Myocyte (in vitro differentiated cells): ENCODE measurements at places on chromosomes 12 and 14.

DNA sequence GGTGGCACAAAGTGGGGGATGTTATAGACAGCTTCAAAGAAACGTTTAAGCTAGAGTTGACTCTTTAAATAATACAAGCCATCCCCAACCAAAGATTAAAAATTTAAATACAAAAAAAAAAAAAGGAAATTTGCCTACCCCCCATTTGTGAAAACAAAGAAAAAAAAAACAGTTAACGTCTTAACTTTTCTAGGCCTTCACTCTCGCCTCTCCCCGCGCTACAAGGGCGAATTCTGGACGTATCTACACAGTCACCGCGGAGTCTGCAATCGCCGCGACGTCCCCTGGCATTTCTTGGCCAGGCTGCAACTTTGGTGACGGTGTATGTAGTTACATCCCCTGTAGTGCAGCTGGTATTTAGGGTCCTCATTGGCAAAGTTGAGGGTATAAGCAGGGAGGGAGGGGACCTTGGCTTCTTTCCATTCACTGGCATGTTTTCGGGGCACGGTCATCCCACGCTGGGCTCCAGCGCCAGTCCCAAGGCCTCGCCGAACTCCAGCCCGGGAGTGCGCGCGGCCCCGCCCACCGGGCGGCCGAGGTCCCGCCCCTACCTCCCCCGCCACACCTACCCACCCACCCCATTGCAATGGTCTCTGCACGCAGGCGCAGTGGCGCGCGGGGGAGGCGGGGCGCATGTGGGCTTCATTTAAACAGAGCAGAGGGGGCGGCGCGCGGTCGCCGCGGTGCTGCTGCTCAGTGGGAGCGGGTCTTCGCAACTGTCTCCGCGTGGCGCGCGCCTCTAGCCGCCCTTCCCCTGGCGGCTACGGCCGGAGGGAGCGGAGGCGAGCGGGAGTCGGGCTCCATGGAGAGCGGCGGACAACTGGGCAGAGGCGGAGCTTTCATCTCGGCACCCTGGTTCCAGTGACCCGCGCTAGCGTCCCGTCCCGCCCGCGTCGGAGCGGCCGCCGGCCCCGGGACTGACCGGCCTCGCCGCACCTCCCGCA lies at the start of gene NUDT4:
TSS of gene NUDT4 (plus strand) at position 674 of the 944 bp plus-strand sequence. CDS start 398 bp downstream, outside the sequence.
- peak; percentile 96 for DNase-seq

DNA sequence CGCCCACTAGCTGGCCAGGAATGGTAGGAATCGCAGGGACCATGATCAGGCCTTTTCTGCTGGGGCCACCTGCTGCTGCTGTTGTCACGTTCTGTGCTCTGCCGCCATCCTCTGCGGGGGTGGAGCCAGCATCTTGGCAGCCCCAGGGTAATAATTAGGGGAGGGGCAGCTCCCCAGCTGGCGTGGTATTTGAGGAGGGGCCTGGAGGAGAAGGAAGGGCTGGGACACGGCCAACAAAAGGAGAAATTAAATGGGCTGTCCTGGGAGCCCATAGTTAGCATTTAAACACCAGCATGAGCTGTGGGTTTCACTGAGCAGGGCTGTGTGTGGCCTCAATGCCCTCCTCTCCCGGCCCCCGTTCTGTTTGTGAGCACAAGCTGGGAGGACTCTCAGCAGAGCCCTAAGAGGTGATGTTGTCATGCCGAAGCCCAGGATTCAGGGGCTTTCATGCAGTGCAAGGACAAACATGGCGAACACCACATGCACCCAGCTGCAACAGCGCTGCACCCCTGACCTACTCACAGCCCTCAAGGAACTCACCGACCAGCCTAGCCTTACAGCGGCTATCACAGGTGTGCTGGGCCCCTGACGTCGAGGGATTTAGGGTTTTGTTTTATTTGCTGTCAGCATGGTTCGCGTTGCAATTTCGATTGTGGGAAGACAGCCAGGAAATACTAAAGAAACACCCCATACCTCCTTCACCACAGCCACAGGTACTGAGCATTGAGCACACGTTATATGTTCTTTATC lies 324.3 kb downstream of the CACNA1C start:
- no peak for DNase-seq

DNA sequence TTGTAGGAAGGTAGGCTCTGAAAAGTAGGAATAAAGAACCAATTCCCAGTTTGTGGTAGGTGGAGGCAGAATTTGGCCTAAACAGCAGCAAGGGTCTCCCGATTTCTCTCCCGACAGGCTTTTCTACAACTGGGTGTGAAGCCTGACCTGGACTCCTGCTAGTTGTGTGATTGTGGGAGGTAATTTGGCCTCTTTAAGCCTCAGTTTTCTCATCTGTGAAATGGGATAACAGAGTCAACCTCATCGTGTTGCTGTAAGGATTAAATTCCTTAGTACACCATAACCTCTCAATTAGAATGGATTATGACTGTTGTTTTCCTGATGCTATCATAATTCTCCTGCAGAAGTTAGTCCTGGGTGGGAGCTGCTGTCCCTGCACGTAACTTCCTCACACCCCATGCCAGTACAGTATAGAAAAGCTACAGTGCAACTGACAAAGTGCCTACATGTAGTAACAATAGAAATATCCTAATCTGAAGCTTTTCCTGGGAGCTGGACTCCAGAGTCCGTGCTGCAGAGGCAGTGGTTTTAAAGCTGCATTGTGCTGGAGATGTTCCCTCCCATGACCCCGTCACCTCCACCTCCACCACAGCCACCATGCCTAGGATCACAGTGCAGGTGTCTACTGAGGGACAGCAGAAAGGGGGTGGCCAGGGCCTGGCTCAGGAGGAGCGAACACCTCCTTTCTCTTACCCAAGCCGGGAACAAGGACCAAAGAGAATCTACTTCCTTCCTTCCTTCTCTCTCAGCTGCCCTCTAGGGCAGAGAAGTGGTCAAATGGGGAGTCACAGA lies 76.5 kb downstream of the FBXL14 start:
- DNase-seq = no peak

DNA sequence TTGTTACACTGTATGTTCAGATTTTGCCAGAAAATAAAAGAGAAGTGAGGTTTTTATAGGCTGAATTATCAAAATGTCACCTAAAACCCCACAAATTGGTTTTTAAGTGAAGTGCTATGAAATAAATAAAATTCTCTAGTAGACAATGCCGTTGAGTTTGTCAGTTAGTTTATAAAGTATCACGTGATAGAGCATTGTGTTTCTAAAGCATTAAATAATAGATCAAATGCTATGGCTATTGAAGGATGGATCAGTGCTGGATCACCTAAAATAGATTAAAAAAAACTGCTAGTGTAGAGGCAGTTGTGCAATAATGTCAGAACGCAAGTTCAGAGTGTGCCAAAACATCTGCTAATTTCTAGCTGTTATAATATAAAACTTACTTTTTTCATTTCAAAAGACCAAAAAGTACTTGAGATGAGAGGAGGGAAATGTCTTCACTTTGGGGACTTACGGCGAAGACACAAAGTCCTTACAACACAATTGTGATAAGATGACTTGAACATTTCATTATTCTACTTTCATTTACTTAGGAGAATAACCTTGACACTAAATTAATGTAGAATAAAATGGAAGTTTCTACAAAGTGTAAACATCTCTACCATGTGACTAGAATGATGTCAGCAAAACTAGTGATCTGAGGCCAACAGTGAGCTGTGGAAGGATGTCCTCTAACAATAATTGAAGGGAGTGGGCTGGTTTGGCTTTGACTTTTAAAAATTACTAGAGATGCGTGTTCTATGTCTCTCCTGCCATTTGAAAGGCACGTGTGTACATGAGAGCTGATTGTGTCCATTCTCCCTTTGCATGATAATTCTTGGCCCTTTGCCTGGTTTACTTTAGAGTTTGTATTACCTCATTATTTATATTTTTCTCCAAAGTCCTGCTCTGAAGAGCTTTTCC lies 154.4 kb upstream of the PDE3A start:
- no peak for DNase-seq

- peak; percentile 43 for DNase-seq
Measured at GRCh38 chr14:105019861-105020814, 745 bp downstream of the CDCA4 start.

DNA sequence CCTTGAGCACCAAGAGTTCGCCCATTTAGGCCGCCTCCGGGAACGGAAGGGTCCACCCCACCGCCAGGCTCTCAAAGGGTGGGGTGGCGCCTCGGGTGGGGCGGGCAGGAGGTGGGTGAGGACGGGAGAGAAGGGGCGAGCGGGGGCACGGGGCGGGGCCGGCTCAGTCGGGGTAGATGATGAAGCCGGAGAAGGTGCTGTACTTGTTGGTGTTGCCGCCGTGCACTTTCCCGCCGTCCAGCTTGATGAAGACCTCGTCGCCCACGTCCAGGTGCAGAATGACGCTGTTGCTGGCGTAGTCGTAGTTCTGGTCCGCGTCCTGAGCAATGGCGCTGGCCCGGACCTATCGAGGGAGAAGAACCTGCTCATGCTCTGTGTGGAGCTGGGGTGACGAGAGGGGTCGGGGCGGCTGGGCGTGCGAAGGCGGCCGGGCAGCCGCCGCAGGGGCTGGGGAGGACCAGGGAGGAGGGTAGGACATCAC lies 4.1 kb downstream of the C1QL4 start:
- DNase-seq = no peak

GRCh38 chr12:75779891-75780496 lies 251.6 kb downstream of the PHLDA1 start:
- no peak for DNase-seq

- no peak for DNase-seq
Measured at GRCh38 chr14:92890830-92891588, 31.9 kb upstream of the CHGA start.

DNA sequence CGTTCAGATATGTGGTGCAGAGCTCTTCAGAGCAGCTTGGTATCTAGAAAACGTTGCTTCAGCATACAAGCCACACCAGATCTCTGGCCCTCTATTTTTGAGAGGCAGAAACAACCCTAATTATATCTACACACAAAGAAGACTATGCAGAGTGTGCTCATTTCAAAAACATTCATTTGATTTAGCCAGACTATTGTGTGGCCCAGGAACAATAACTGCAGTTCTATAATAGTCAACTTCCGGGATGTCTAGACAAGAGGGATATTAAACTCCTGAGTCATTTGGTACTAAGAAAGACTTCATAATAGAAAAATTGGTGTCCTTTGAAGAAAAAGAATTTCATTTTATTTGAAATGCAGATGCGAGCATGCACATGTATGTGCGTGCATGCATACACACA lies 153.8 kb downstream of the PELI2 start:
- peak; percentile 39 for DNase-seq

DNA sequence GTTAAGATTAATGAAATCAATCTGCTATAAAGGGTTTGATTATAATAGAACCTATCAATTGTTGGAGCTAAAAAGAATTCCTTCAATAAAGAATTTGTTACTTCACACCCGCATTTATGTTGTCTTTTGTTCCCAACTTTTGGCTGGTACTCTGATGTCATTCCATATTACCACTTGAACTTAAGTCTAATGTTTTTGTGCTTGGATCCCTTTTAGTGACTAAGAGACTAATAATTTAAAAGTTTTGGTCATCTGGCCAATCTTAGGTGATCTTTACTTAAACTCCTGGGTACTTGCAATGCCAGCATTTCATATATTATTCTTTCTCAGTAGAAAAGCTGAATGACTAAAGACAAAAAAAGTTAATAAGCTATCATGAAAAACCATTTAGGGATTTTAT lies 113.0 kb downstream of the TMEM30B start:
- no peak for DNase-seq

- no peak for DNase-seq
Measured at GRCh38 chr12:113198296-113198695, 12.8 kb downstream of the RITA1 start.
